Activated CD8-positive, alpha-beta memory T cell treated with anti-CD3 and anti-CD28 coated beads, Interleukin-2, amount 50 U/mL, for 48 hours (primary cell): ENCODE measurements at places on chromosomes 3 and 15.

- no peak for DNase-seq
These were observed 13.2 kb downstream of the SMAD6 start for GRCh38 chr15:66715181-66715624.

DNA sequence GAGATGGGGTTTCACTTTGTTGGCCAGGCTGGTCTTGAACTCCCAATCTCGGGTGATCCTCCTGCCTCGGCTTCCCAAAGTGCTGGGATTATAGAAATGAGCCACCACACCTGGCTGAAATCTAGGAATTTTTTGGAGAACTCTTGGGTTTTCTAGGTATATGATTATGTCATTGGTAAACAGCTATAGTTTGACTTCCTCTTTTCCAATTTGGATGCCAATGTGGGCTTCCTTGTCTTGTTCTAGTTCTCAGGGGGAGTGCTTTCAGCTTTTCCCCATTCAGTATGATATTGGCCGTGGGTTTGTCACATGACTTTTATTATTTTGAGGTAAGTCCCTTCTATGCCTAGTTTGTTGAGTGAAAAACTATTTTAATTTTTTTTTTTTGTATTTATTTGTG is 17.9 kb downstream of the KCNMB3 start:
- DNase-seq = no peak

GRCh38 chr3:179558742-179559364 is 3.9 kb upstream of the ACTL6A start:
- DNase-seq = no peak

DNA sequence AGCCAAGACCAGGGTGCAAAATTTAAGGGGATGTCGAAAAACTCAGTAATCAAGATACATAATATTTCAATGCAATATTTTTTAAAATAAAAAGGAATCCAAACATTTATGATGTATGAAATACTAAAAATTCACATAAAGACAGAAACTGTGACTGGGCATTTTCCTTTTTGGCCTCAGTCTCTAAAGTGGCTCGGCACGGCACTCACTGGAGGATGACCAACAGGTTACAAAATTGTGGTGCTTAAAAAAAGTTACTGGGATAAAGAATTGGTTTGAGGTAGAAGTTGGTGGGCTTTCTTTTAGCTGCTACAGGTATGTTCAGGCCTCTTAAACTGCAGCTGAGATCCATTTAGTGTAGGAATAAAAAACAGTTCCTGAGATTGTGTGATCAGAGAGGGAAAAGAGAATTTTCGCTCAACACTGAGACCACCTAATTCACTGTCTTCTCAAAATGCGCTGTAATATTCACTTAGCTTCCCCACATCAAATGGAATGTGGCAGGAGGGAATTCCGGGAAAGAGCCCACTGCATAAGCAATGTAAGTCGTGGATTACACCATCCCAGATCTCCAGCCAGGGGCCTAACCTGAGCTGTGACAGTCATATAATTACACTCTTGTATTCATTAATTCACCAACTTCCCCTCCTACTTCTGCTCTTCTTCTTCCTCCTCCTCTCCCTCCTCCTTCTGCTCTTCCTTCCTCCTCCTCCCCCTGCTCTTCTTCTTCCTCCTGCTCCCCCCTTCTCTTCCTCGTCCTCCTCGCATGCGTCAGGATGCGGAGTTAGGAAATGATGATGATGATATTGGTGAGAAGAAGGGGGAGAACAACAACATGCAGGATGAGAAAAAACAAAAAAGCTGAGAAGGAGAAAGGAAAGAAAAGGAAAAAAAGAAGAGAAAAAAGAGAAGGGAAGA is 45.9 kb downstream of the HES1 start:
- DNase-seq = no peak

GRCh38 chr3:127673191-127674100 is 694 bp downstream of the ABTB1 start:
- peak; percentile 78 for DNase-seq

- no peak for DNase-seq
These were observed 91.9 kb downstream of the PCSK6 start for GRCh38 chr15:101397521-101398003.

GRCh38 chr3:46672349-46672695 is 21.2 kb downstream of the ALS2CL start:
- DNase-seq = no peak

DNA sequence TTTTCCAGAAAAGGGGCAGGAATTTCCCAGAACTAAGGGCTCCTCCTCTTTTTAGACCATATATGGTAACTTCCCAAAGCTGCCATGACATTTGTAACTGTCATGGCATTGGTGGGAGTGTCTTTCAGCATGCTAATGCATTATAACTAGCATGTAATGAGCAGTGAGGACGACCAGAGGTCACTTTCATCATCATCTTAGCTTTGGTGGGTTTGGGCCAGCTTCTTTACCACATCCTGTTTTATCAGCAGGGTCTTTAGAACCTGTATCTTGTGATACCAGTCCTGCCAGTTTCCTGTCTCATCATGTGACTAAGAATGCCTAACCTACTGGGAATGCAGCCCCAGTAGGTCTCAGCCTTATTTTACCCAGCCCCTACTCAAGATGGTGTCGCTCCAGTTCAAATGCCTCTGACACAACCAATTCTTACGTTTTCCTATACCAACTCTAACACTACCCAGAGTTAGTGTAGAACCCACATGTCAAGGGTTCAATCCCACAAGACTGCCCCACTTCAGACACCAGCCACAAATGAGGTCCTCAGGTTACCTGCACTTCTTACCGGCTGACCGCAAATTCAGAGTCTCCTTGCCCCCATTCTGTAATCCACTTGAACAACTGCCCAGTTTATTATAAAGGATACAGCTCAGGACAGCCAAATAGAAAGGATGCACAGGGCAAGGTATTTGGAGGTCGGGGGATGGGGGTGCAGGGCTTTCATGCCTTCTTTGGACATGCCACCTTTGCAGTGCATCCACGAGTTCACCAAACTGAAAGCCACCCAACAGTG is 17.7 kb downstream of the FOXB1 start:
- no peak for DNase-seq

- no peak for DNase-seq
These were observed 599.0 kb downstream of the MAGI1 start for GRCh38 chr3:65439641-65440284.

DNA sequence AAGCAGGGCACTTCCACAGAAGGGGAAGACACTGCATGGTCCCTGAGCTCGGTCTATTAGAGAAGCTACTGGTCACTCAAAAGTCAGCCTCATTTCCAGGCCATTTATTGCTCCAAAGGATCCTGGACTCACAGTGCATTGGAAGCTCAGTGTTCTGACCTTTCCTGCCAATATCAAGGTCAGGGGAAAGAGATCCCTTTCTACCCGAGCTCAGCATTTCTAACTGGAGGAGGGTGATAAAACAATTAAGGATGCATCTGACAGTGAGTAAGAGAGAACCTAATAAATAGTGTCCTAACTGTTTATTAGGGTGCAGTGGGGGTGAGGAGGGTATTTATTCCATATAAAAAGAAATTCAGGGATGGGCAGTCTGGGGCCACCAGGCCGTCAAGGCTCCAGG is 26.8 kb upstream of the INSYN1 start:
- DNase-seq = no peak

DNA sequence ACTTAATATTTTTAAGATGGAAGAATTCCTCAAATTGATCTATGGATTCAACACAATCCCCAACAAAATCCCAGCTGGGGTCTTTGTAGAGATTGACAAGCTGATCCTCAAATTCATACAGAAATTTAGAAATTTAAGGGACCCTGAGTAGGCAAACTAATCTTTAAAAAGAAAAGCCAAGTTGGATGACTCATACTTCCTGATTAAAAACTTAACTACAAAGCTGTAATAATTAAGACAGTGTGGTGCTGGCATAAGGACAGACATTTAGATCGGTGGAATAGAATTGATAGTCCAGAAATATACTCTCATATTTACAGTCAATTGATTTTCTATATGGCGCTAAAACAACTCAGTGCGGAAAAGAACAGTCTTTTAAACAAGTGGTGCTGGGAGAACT is 11.6 kb downstream of the FAM162A start:
- DNase-seq = no peak

DNA sequence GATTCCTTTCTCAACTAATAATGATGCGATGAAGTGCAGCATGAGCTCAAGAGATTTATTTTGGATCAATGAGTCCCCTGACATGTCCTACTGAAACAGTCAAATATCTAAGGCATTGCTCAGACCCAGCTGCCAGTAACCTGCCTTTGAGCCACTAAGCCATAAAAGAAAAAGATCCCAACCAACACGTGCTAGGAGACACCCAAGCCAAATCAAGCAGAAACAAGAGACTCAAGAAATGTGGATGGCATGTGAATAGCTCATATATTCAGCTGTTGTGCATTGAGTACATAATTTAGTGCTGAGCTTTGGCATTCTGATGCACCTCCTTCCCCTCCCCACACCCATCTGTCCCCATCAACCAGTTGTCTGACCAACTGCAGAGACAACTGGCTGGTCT is 29.2 kb downstream of the GJD2 start:
- DNase-seq = no peak

- no peak for DNase-seq
These were observed 211.9 kb upstream of the GOLGA6L4 start for GRCh38 chr15:84023636-84024035.

DNA sequence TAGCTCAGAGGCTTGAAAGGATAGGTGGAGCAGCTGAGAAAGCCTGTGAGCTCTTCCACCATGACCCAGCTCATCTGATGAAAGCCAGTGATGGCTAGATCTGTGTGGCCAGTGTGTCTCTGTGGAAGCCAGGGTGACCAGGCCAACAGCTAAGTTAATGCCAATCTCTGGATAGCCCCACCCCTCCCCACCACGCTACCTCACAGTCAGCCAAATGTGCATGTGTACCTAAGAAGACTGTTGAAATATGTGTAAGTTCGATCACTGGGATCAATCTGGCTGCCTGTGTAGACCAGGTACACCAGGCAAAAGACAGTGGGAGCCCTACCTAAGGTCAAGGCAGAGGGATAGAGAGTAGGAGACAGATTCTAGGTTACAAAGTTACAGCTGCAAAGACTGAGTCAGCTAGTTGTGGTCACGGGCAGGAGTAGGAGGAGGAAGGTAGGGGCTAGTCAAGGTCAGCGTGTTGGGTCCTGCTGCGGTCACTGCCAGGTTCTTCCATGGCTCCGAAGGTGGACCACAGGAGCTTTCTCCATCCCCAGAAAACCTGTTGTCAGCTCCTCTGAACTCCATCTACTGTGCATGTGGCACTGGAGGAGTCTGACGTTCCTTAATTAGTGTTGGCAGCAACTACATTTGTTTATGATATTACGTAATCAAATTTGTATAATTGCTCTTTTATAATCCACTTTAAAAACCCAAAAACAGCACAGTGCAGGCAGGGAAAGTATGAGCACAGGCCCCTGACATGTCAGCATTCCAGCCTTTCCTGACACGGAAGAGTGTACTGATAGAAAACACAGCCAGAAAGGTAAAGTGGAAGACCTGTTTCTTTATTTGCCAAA is 318.0 kb downstream of the CLSTN2 start:
- DNase-seq = no peak

DNA sequence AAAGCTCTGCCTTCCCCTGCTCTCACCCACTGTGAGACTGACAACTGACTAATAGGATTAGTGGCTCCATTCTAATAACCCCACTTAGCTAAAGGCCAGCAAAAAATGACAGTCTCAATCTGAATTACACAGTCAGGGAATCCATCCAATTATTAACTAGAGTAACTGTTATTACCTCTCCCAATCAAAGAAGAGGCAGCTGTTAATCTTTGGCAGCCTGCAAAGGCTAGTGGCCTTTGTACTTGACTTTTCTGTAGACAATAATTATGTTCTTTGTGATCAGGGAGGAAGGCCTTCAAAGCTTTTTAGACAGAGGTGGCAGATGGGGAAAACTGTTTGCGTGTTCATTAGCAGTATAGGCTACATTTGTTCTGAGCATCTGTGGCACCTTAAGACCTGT is 177.7 kb downstream of the ISL2 start:
- DNase-seq = no peak

- DNase-seq = no peak
These were observed 33.1 kb downstream of the TP63 start for GRCh38 chr3:189664311-189664710.
